ENCODE measurements at places on chromosomes 11 and 22.

- no peak for DNase-seq
These were observed 11.8 kb upstream of the MICAL2 start for GRCh38 chr11:12098601-12099000.

GRCh38 chr11:128621601-128622501 lies 34.5 kb upstream of the ETS1 start:
- DNase-seq = no peak

DNA sequence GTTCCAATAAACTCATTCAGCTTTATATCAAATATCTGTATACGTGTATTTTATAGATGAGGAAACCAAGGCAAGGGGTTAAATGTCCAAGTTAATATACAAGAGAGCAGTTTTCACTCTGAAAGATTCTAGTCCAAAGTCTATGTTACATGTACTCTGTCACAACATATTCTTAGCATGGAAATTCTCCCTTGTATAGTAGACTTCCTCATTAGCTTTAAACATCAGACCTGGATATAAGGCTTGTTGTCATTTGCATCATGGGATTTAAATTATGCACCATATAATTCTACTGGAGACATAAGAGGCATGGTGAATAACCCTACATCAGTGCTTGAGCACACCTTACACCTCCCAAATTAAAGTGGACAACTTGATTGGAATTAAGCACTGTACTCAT lies 681.9 kb upstream of the CCDC179 start:
- DNase-seq = no peak

GRCh38 chr11:4891996-4892640 lies 10.4 kb downstream of the OR51T1 start:
- no peak for DNase-seq

DNA sequence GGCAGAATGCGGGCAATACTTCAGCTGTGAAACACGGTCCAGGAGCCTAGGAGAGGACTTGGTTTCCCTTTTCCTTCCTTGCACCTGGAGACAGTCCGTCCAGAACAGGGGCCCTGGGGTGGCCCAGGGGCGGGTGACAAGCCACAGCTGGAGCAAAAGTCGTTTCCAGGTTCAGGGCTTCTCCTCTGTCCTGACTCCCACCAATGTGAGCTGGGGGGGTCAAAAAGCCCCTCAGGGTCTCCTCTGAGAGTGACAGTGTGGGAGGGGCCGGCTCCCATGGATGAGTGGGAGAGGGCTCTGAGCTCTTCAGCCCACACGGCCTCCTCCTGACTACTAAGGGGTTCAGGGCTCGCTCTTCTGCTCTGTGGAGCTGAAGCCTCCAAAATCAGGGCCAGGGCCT lies 20.1 kb upstream of the ARFGAP3 start:
- no peak for DNase-seq

GRCh38 chr11:20364341-20364792 lies 853 bp downstream of the HTATIP2 start:
- peak; percentile 31 for DNase-seq

Measured in GM20000 (cell line).